PC-9 (cell line): ENCODE measurements at places on chromosomes 2 and 18. TPM values are rescaled to one million over a fixed set of nuclear protein-coding genes. Genes with fewer than 3 reads are reported as not detected.

Gene SRD5A2
- total RNA-seq, result not detected in 2 replicates

Gene SUMO1
- 66.3 and 100 TPM in 2 replicates for total RNA-seq

Gene ASAP2
- total RNA-seq, result 60.3 and 66.8 TPM in 2 replicates

Gene CIDEA
- not detected in 2 replicates for total RNA-seq

Gene PCARE
- not detected in 2 replicates for total RNA-seq

Gene KANSL1L
- total RNA-seq, result 8.6 and 8.8 TPM in 2 replicates

Gene ALK
- total RNA-seq, result not detected in 2 replicates

Gene ELOA2
- not detected in 2 replicates for total RNA-seq

Gene ABCB11
- total RNA-seq, result not detected in 2 replicates

Gene DARS1
- 54.3 and 63.0 TPM in 2 replicates for total RNA-seq

Gene CCL20
- not detected in 2 replicates for total RNA-seq

Gene DES
- 0.60 TPM in 1 of 2 replicates, not detected in the other for total RNA-seq

Gene CCDC150
- 9.8 and 17.8 TPM in 2 replicates for total RNA-seq

Gene PDE1A
- total RNA-seq, result 0.11 and 0.30 TPM in 2 replicates

Gene POTEF
- not detected in 2 replicates for total RNA-seq

Gene FAM228A
- total RNA-seq, result not detected in 2 replicates

Gene SGO2
- 17.8 and 25.0 TPM in 2 replicates for total RNA-seq

Gene LHCGR
- total RNA-seq, result not detected in 2 replicates

Gene ITGB6
- 24.3 and 30.6 TPM in 2 replicates for total RNA-seq

Gene ZEB2
- 0.09 and 0.95 TPM in 2 replicates for total RNA-seq

Gene LOXHD1
- not detected in 2 replicates for total RNA-seq

Gene OTX1
- total RNA-seq, result 6.8 and 7.0 TPM in 2 replicates

Gene TGOLN2
- total RNA-seq, result 86.1 and 87.2 TPM in 2 replicates

Gene WDR43
- total RNA-seq, result 37.1 and 57.9 TPM in 2 replicates

Gene IL1A
- 0.55 TPM in 2 replicates for total RNA-seq

Gene RIT2
- total RNA-seq, result not detected in 2 replicates

Gene PHOSPHO2
- total RNA-seq, result 5.3 and 5.9 TPM in 2 replicates

Gene DNAJC5G
- total RNA-seq, result not detected in 2 replicates

Gene NEDD4L
- total RNA-seq, result 57.4 and 58.9 TPM in 2 replicates

Gene RGPD3
- 0.09 TPM in 1 of 2 replicates, not detected in the other for total RNA-seq

Gene ZSWIM2
- not detected in 2 replicates for total RNA-seq

Gene ANKRD30BL
- not detected in 2 replicates for total RNA-seq

Gene UGT1A5
- 71.3 and 91.2 TPM in 2 replicates for total RNA-seq

Gene OXER1
- not detected in 2 replicates for total RNA-seq

Gene GKN1
- not detected in 2 replicates for total RNA-seq

Gene PRKRA
- total RNA-seq, result 87.0 and 93.3 TPM in 2 replicates

Gene RBKS
- total RNA-seq, result 4.5 and 6.8 TPM in 2 replicates

Gene SANBR
- total RNA-seq, result 12.6 and 13.8 TPM in 2 replicates

Gene PLEKHM3
- total RNA-seq, result 7.7 and 8.4 TPM in 2 replicates

Gene REG1A
- not detected in 2 replicates for total RNA-seq

Gene DIPK1C
- not detected in 2 replicates for total RNA-seq

Gene SLC9A4
- total RNA-seq, result 0.85 and 1.1 TPM in 2 replicates

Gene CTAGE1
- total RNA-seq, result not detected in 2 replicates

Gene MROH2A
- total RNA-seq, result 1.4 and 2.9 TPM in 2 replicates
